RWPE2 (cell line): ENCODE measurements at places on chromosomes 4 and X.

GRCh38 chr4:40749717-40750460 lies at the start of gene NSUN7:
NSUN7 (plus strand) TSS chr4:40749955; CDS start chr4:40750694, 739 bp downstream.
- no peak for DNase-seq

- DNase-seq: no peak
Measured at GRCh38 chrX:120752431-120753082, 122.7 kb upstream of the C1GALT1C1 start.

DNA sequence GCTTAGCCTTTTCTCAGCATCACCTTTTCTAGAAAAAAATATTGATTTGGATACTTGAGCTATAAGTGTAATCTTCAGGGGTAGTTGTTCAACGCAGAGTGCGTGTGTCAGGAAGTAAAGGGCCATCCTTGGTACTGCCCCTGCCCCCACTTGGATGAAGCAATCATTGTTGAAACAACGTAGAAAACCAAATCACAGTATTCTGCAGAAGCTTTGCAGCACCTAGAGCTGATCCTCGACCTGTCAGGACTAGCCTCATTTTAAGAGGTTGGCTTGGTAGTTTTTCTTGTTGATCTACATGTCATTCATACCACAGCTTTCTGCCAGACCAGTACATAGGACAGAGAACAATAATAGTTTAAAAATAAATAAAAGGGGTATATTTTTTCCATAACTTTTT lies 65.3 kb upstream of the MYOZ2 start:
- peak; percentile 61 for DNase-seq

DNA sequence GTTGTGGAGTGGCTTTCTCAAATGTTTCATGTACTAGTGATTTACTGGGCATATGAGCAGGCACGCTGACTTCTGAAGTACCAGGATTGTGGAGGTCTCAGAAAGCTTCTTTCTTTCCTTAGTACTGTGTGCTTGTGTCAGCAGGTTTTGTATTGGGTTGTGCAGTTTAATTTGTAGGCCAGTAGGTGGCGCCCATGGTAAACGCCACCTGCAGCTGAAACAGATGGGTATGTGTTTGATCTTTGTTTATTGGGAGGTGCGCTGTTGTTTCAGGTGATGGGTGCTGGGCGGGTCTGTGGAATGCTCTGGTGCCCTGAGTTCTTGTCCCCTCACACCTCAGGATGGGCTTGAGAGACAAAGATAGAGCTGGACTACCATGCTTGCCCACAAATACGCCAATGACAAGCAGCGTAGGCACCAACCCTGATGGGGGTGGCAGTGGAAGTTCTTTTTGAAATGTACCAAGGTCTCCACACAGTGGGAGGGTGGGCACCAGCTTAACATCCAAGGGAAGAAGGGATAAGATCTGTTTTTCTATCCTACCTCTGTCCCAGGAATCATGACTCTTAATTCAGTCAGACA lies 141.5 kb downstream of the RPS6KA6 start:
- no peak for DNase-seq

DNA sequence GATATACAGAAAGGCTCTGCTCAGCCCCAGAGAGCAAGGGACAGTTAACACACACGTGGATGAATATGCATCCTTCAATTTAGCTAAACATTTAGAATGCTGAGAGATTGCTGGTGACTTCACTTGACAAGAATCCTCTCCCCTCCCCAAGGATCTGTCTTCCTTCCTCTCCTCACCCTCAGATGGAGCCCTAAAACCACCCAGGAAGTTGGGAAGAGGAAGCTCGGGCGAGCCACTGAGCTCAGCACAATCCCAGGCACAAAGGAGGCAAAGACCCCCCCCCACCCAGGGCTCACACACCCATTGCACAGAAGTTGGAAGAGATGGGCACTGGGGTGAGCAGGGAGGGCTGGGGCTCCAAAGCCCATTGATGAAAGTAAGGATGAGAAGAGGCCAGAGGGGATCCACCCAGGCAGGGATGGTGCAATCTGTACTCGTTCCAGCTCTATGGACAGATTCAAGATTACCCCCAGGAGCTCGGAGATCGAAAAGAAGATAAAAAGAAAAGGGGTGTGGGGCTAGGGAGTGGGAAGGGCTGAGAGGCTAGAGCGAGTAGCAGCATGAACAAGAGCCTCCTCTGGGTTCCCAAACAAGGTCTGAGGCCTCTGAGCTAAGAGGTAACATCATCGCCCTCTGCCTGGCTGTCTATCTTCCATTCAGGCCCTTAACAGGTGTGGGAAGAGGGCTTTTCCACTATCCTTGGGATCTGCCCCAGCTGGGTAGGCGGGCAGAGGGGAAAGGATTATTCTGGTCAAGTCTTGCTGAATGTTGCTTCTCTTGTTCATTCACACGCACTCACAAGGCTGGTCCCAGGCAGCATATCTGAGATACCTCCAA lies 1.2 kb downstream of the TFE3 start:
- DNase-seq: no peak

DNA sequence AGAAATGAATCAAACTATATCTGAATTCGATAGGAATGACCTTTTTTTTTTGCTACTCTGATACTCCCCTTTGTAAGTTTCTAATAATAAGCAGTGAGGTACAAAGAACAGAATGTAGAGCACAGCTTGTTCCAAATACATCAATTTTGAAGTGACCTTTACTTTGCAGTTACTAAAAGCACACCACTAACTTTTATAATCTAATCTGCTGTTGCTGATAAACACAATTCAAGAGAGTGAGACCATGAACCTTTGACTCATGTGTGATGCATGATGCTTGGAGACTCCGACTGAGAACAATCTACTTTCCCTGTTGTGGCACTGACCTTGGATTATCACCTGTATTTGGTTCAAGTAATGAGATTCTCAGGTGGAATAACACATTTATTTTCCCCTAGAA lies 91.6 kb upstream of the GNPDA2 start:
- DNase-seq: no peak

- no peak for DNase-seq
Measured at GRCh38 chr4:27790911-27791310, 930.3 kb downstream of the STIM2 start.

DNA sequence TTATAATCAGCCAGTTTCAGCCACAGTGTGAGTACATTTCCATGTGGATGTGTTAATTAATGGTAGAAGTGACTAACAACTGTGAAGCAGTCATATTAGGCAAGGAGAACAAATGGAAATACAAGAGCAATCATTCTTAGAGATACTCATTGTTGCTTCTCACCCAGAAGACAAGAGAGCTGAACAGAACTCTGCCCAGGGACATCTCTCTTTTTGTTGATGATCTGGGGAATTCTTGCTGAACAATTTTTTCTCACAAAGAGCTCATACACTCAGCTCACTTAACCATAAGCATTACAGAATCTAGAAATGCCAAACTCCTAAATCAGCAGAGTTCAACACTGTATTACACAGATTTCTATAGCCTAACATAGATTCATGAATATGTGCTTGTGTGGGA lies 150.1 kb downstream of the COMMD8 start:
- no peak for DNase-seq

DNA sequence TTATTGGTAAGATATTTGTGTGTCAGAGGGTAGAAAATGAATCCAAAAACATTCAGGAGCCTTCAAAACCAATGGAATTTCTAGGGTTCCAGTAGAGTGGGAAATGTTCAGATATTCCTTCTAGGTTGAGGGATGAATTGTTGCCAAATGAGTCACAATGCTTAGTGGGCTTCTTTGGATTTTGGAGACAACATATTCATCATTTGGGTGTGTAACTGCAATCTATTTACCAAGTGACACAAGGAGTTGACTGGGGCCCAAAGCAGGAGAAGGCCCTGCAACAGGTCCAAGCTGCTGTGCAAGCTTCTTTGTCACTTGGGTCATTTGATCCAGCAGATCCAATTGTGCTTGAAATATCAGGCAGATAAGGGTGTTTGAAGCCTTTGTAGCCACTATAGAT lies 551.5 kb upstream of the PITX2 start:
- DNase-seq: no peak

DNA sequence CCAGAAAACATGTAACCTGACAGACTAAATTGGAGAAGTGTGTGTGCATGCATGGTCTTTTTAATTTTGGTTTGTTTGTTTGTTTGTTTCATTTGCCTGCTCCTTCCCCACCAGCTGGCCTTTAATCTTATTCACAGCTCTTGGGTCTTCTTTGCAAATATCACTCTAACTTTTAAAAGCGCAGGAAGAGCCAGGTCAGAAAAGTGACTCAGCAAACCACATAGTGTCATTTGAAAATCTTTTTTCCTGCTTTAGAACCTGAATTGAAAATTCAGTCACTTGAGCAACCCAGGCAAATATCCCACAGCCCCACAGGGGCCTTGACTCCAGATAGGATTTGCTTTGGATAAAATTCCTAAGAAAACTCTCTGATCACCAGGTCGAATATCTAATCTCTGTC lies 4.6 kb downstream of the TMEM255A start:
- DNase-seq: no peak

GRCh38 chr4:107017443-107018343 lies 18.4 kb downstream of the DKK2 start:
- no peak for DNase-seq

- DNase-seq: peak; percentile 76
Measured at GRCh38 chr4:100093091-100093866, 97.0 kb downstream of the DDIT4L start.

GRCh38 chr4:155197757-155198156 lies 10.7 kb upstream of the NPY2R start:
- no peak for DNase-seq

DNA sequence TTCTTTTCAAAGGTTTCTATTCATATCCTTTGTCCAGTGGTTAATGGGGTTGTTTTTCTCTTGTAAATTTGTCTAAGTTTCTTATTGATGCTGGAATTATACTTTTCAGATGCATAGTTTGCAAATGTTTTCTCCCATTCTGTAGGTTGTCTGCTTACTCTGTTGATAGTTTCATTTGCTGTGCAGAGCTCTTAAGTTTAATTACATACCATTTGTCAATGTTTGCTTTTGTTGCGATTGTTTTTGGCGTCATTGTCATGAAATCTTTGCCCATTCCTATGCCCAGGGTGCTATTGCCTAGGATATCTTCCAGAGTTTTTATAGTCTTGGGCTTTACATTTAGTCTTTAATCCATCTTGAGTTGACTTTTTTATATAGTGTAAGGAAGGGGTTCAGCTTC lies 21.2 kb upstream of the UGT8 start:
- DNase-seq: no peak

DNA sequence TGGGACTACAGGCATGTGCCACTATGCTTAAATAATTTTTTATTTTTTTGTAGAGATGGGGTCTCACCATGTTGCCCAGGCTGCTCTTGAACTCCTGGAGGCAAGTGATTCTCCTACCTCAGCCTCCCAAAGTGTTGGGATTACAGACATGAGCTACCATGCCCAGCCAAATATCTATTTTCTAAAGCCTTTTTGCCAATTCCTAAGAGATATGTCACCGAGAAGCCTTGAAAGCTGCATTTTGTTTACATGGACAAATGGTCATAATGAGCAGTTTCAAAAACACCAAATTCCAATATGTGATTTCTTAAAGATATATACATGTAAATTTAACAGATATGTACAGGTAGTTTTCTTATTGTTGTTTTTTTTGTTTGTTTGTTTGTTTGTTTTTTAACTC lies 33.0 kb upstream of the PGRMC2 start:
- no peak for DNase-seq

DNA sequence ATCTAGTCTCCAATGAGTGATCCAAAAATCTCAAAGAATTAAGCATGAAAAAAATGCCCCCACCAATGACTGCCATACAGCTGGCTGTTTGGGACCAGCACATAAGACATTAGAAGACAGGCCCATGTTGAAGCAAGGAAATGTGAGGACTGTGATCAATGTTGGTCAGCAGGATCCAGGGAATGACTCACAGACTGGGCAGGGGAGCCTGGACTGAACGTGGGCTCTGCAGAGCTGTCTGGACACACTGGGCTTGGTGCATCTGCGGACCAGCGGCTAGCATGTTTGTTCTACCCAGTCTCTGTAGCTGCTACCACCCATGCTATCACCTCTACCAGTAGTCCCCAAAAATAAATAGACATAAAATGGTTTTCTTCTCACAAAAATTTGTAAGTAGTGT lies 108.6 kb downstream of the PALLD start:
- DNase-seq: no peak

DNA sequence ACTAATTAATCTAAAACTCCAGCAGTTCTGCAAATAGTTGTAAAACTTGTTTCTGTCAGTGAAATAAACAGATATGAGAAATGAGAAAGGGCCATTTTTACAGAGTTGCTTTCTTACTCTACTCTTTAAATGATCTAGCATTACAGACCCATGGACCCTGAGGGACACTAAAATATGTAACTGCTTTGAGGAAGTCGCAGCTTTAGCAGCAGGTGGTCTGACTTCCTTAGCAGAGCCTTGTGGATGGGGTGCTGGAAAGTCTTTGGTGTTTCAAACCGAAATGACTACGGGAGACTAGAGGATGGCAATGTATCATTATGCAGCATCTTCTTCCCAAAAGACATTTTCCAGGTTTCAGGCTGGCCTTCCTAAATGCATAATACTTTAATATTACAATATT lies 18.7 kb downstream of the SHISA3 start:
- DNase-seq: no peak

- DNase-seq: no peak
Measured at GRCh38 chr4:139210486-139210885, 33.5 kb upstream of the ELF2 start.
